CD4-positive, CD25-positive, alpha-beta regulatory T cell (primary cell): ENCODE measurements at places on chromosomes 5 and 9.

DNA sequence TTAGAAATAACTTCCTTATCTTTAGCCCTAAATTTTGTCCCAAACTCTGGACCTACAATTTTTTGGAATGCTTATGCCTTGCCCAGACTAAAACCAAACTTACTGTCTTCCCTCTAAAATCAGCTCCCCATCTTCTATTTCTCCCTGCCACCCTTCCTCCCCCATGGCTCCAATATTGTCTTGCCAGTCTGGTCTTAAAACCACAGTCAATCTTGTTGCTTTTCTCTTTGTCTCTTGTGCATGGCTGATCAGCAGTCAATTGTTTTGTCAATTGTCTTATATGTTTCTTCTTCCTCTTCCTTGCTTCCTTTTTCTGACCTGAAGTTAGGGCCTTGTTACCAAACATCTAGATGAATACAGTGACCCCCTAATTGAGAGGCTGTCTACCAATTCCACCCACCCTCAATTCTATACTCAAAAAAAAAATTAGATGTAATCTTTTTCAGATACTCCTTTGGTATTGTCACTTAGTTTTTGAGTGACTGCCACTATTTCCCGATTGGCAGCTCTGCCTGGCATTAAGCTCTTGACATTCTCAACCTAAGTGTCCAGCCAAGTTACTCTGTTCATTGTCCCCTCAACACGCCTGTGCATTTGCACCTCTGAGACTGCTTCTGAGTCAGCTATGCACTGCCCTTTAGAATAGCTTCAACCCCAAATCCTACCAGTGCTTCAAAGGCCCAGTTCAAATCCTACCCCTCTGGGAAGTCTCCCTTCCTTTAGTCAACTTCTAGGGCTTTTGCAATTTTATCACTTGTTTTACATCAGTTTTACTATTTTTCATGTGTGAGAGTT lies 2.5 kb downstream of the PDCD1LG2 start:
- no peak for DNase-seq
- no peak overlapping the region for H3K4me3 ChIP-seq
- H3K36me3 ChIP-seq: no peaks in the 10 kb centered on the region
- H3K27ac ChIP-seq: no peak overlapping the region
- peaks cover 15% of the 10 kb centered on the region for H3K4me1 ChIP-seq
- H3K27me3 ChIP-seq: no peaks in the 10 kb centered on the region

DNA sequence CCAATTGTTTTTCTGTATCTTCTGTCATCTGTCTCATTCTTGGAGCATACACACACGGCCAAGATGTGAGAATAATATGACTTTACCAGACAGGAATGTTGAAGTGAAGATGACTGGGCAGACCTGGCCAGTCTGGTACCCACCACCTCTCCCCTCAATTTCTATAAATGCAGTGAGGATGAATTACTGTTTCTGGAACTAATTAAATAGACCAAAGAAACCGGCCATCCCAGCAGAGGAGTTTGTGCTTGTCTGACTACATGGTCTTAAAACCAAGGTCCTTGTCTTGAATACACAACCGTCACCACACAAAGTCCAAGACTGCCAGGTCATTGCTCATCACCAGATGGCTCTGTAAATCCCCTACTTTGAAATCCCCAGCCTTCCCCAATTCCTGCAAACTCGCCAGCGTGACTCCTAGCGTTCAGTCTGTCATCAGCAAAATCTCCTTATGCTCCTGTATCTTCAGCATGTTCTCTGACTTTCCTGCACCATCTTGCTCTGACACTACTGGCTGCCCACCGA lies 147.2 kb downstream of the PDE4D start:
- H3K4me3 ChIP-seq: no peak overlapping the region
- no peak overlapping the region for H3K27ac ChIP-seq
- H3K36me3 ChIP-seq: no peaks in the 10 kb centered on the region
- H3K4me1 ChIP-seq: no peaks in the 10 kb centered on the region

DNA sequence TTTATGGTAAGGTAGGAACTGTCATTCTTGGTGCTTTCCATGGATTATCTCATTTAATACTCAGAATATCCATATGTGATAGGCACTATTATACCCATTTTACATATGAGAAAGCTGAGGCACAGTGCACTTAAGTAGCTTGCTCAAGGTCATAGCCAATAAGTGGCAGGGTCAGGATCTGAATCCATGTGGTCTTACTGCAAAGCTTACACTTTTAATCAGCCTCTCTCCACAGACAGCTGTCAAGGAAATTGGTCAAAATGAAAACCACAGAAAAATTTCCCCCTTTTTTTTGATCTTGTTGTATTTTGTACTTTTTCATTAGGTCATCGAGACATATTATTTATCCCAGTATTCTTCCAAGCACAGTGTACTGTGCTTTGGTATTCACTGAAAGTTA lies 78.5 kb downstream of the ERCC6L2 start:
- H3K4me3 ChIP-seq: no peak overlapping the region
- DNase-seq: no peak
- H3K27me3 ChIP-seq: no peaks in the 10 kb centered on the region
- peaks cover 22% of the 10 kb centered on the region for H3K36me3 ChIP-seq
- no peaks in the 10 kb centered on the region for H3K4me1 ChIP-seq

- H3K4me3 ChIP-seq: no peak overlapping the region
- H3K36me3 ChIP-seq: no peaks in the 10 kb centered on the region
- peak; percentile 14 for DNase-seq
- no peaks in the 10 kb centered on the region for H3K4me1 ChIP-seq
- H3K27ac ChIP-seq: no peak overlapping the region
- no peaks in the 10 kb centered on the region for H3K27me3 ChIP-seq
These were observed 26.7 kb downstream of the SH3TC2 start for GRCh38 chr5:149036168-149036567.

GRCh38 chr5:86689103-86689729 lies 71.5 kb downstream of the COX7C start:
- no peak for DNase-seq
- no peak overlapping the region for H3K27ac ChIP-seq
- H3K4me1 ChIP-seq: no peaks in the 10 kb centered on the region

- H3K4me3 ChIP-seq: no peak overlapping the region
- H3K27me3 ChIP-seq: no peaks in the 10 kb centered on the region
- no peak overlapping the region for H3K27ac ChIP-seq
These were observed 25.0 kb downstream of the LPAR1 start for GRCh38 chr9:111013250-111013649.
